ENCODE measurements at places on chromosomes 12 and 14.

DNA sequence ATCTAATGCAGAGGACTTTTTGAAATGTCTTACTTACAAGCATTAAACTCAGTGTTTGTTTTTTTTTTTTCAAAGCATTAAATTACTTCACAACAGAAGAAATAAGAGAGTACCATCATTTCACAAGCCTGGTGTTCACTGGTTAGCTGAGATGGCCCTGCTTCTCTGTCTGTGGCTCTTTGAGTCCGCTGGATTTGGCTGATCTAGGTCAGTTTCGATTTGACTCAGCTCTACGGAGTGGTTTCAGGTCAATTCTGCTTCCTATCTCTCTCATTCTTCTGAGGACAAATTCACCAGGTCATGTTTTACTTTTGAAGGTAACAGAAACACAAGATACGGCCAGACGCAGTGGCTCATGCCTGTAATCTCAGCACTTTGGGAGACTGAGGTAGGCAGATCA, 1066.1 kb downstream of the FLRT2 start:
- no peak for DNase-seq

GRCh38 chr12:22100958-22101748, 55.1 kb downstream of the CMAS start:
- peak; percentile 86 for DNase-seq

DNA sequence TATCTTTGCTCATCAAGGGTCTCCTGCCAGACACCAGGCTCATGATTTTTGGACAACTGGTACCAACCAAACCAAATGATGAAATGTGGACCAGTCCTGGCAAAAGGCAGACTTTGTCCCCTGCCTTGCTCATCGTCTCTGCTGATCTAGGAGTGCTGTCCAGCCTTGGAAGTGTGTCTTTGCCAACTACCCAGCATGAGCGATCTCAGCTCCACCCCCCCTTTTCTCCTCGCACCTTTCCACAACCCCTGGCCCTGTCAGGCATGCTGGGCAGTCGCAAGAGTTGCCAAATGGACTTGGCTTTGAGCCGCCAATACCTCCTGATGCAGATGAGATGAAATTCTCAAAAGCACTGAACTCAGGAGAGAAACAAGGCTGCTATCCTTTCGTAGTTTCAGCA, 174.3 kb downstream of the KCNA5 start:
- no peak for DNase-seq

- DNase-seq = peak; percentile 86
Observed at GRCh38 chr14:91244501-91244901, at the start of gene GPR68. GPR68 (minus strand) TSS chr14:91244704; CDS start chr14:91235050, 9,654 bp downstream.

DNA sequence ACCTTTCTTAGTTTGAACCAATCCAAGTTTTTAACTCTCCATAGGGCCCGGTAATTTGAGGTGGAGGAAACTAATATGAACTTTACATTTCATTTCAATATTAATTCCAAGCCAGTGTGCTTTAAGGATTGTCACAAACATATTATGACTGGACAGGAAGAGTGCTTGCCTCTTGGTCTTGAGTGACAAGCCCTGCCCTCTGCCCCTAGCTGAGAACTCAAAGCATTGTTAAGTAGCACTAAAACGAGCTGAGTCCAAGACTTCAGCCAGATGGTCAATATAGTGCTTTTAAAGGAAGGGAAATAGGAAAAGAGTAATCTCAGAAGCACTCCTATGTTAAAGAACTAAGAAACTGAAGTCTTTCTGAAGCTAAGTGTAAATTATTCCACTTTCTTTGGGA, 17.1 kb downstream of the TRMT5 start:
- DNase-seq = no peak

- DNase-seq = no peak
Observed at GRCh38 chr14:96581902-96582301, 79.7 kb downstream of the PAPOLA start.

DNA sequence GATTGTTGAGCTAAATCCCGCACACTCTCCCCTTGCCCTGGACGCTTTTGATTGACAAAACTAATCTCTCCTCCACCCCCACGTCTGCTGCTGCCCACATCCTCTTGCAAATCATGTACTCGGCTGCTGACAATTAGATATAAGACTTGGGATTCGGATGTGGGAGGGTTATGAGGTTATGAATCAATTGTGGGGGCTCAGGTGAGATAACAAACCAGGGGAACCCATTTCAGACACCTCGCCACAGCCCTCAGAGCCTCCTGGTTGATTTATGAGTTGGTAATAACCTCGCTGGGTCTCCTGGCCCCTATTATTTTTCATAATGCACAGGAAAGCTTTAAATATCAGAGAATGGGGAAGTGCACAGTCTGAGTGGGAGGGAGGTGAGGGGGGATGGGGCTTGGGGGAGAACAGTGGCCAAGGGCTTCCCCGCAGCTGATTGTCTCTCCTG, 449.9 kb downstream of the DPF3 start:
- DNase-seq = peak; percentile 30

- DNase-seq = no peak
Observed at GRCh38 chr12:124703856-124704255, 136.4 kb upstream of the NCOR2 start.

GRCh38 chr12:12719496-12719895, 2.3 kb downstream of the CDKN1B start:
- peak; percentile 94 for DNase-seq

GRCh38 chr14:96027431-96028355, 11.5 kb upstream of the C14orf132 start:
- DNase-seq = no peak

- peak; percentile 78 for DNase-seq
Observed at GRCh38 chr14:90647473-90648005, 168.7 kb downstream of the TTC7B start.

GRCh38 chr12:109693653-109694600, 19.7 kb upstream of the FAM222A start:
- DNase-seq = no peak

- no peak for DNase-seq
Observed at GRCh38 chr12:70467918-70468733, 102.0 kb downstream of the KCNMB4 start.

DNA sequence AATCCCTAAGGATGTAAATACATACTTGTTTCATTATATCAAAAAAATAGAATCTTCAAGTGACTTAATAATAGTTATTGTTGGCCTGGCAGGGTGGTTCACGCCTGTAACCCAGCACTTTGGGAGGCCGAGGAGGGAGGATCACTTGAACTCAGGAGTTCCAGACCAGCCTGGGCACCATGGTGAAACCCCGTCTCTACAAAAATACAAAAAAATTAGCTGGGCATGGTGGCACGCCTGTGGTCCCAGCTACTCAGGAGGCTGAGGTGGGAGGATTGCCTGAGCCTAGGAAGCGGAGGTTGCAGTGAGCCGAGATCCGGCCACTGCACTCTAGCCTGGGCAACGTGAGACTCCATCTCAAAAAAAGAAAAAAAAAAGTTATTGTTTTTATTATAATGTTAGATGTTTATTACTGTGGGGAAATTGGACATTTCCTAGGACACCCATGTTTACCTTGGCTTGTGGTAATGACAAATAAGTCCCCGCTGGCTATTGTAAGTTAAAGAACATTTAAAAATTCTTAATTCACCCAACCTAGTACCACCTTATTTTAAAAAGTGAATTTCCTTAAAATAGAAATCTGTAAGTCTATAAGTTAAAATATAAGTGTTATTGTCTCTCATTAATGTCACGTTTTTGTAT, 1.8 kb downstream of the USP15 start:
- DNase-seq = no peak

GRCh38 chr12:58765076-58765475, 155.2 kb downstream of the LRIG3 start:
- DNase-seq = no peak

DNA sequence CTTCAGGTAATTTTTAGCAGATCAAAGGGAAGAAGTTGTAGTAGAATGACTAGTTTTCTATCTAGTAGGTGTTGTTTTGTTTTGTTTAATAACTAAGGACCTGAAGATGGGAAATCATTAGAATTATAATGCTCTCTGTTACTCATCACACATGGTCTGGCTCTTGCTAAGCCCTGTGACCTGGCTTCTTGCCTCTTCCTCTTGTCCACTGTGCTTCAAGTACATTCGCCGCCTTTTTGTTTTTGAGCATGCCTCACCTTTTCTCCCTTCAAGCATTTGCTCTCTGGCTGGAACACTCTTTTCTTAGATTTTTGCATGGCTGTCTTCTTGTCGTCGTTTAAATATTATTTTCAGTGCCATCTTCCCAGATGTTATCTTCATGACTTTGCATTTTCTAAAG, 47.7 kb downstream of the DAAM1 start:
- DNase-seq = no peak

GRCh38 chr14:96895658-96896271, 98.6 kb downstream of the VRK1 start:
- DNase-seq = no peak

DNA sequence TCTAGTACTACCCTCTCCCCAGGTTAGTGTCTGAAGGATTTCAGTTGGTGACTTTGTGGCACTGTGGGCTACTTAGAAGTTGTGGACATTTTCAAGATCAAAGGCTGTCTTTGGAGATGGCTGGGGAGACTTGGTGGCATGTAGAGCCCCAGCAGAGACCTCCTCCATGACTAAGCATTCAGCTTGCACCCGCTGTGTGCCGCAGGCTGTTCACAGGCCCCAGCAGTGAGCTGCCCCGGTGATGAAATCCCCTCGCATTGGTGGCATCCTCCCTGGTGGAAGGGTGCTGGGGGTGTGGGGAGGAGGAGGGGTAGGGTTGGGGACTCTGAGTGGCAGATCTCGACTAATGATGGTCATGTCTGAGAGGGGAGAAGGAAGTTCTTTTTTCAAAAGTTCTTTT, 173.9 kb downstream of the TSPAN9 start:
- peak; percentile 29 for DNase-seq

DNA sequence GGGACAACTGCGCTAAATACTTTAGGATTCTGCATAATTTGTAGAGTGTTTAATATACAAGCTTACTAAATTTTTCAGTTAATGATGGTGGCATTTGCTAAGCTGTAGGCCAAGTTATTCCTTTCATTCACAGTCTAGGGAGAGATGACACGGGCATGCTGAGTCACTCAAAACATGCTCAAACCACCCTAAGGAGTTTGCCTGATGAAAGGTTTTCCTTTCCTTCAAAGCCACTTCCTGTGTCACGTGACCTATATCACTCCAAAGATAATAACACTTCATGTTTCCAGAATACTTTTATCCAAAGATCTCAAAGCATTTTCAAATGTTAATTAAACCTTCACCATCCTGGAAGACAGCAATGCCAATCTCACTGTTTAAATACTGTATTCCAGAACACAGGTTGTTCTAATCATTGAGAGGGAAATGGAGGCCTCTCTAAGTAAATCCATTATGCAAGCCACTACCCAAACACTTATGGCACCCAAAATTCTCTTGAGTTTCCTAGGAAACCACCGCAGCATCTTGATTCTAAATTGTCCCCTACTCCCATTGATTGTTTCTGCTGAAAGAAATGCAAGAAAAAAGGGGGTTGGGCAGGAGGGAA, 207.0 kb upstream of the CDKN3 start:
- DNase-seq = no peak

- DNase-seq = no peak
Observed at GRCh38 chr14:72810201-72810600, 83.7 kb downstream of the DPF3 start.

DNA sequence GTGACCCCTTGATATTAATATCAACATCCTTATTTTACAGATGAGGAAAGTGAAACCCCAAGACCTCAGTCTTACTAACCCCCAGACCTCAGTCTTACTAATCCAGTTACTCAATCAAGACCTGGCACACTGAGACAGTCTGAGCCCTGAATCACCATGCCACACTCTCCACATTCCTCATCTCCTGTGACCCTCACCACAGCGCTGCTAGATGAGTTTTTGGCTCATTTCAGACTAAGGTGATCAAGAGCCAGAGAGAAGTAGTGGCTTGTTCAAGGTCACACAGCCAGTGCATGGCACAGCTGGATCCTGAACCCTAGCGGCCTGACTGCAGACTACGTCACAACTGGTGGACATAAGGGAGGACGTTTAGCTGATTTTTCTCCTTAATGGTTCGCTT, 579.2 kb downstream of the BCL11B start:
- DNase-seq = no peak

- no peak for DNase-seq
Observed at GRCh38 chr14:97490521-97491070, 693.4 kb downstream of the VRK1 start.

GRCh38 chr14:56807386-56808109, 2.7 kb downstream of the OTX2 start:
- no peak for DNase-seq

GRCh38 chr12:76611533-76611932, 52.0 kb upstream of the OSBPL8 start:
- DNase-seq = peak; percentile 76

DNA sequence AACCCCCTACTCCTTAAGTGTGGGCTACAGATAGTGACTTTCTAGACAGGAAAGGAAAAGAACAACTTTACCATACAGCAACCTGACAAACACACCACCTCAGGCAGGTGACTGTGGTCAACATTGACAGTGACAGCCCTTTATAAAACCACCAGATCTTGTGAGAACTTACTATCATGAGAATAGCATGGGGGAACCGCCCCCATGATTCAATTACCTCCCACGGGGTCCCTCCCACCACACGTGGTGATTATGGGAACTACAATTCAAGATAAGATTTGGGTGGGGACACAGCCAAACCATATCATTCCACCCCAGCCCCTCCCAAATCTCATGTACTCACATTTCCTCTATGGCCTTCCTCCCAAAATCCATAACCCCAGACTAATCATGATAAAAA, 16.3 kb downstream of the OR10P1 start:
- no peak for DNase-seq

GRCh38 chr12:68910128-68910527, 22.8 kb downstream of the CPM start:
- DNase-seq = no peak

GRCh38 chr14:105427936-105428485, 8.4 kb downstream of the MTA1 start:
- DNase-seq = no peak

DNA sequence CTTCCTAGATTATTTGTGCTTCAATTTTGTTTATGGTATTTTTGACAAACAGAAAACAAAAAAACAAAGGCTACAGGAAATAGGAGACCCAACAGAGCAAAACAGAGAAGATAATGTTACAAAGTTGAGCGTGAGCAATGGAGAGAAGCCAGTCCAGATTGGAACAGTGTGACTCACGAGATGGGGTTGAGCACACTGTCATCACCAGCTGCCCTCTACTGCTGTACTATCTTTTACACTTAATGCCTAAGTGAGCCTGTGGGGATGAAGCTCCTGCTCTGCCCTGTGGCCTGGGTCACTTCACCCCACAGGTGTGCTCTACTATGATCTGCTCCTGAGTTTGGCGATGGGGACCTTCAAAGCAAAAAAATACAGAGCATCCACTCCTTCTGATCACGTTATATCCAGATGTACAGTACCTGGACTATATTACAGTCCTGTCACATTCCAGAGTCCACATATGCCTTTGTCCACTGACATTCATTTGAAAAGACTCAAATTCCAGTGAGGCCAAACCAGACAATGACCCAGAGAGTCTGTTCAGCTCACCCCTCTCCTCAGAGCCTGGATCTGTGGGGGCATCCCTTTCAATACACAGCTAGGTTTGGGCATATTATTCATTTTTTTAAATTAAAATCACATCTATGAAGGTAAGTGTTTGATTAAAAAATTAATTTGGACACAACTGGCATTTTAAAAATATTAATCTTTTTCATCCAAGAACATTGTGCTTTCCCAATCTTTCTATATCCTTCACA, 4.4 kb downstream of the IPO8 start:
- no peak for DNase-seq

Measured in suppressor macrophage treated with lipopolysaccharide for 1 hour (primary cell).